ENCODE measurements at places on chromosomes 5 and 9.

GRCh38 chr5:160366230-160366629 is 4.2 kb downstream of the C1QTNF2 start:
- no peaks in the 10 kb centered on the region for H3K4me1 ChIP-seq
- no peaks in the 10 kb centered on the region for H3K36me3 ChIP-seq
- H3K4me3 ChIP-seq: no peak overlapping the region
- no peaks in the 10 kb centered on the region for H3K27me3 ChIP-seq

GRCh38 chr5:132474131-132474723 is 16.3 kb downstream of the IRF1 start:
- H3K4me1 ChIP-seq: peaks cover 3% of the 10 kb centered on the region
- H3K27me3 ChIP-seq: no peaks in the 10 kb centered on the region
- no peak overlapping the region for H3K27ac ChIP-seq
- DNase-seq: no peak
- H3K4me3 ChIP-seq: no peak overlapping the region

DNA sequence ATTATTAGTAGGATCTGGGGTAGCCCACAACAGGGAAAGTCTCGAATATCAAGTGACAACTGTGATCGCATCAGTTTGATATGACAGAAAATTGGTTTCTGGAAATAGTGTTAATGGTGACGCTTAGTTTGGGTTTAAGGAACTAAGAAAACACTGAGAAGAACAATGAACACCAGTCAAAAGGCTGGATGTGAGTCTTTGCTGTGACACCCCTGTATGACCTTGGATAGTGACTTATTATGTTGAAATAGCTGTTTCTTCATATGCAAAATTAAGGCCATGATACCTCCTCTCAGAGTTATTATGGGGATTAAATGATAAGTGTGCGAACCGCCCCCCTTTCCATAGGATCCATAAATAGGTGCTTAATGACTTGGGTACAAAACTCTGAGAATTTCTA is 926 bp downstream of the DNAJC25 start:
- H3K4me1 ChIP-seq: 0 out of 2 replicates have a peak, but pooled peaks cover 2% of the 10 kb centered on the region
- peak overlapping the region; percentile 93 for H3K4me3 ChIP-seq
- H3K27ac ChIP-seq: peak overlapping the region; percentile 81
- 0 out of 2 replicates have a peak, but pooled peaks cover 11% of the 10 kb centered on the region for H3K36me3 ChIP-seq
- DNase-seq: no peak

DNA sequence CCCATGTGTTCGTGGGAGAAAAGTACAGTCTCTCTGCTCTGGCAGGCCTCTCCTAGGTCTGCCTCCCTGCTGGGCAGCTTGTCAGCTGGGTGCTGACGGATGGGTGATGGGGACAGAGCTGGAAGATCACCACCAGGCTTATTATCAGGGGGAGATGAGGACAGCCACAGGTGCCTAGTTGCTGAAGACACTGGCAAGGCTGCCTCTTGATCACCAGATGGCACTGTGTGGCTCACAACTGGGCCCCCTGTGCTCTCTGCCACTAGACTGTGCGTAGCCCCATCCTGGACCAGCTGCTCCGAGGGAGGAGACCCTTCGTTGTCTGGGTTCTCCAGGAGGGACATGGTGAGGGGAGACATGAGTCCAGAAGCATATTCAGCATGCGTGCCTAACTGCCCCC is 73.0 kb downstream of the KIF24 start:
- peaks cover 16% of the 10 kb centered on the region for H3K36me3 ChIP-seq
- no peak overlapping the region for H3K27ac ChIP-seq
- no peak overlapping the region for H3K4me3 ChIP-seq
- H3K27me3 ChIP-seq: no peaks in the 10 kb centered on the region
- peaks cover 26% of the 10 kb centered on the region for H3K4me1 ChIP-seq

All from HCT116 (cell line).